Posterior vena cava (tissue), 2 donors: ENCODE measurements at places on chromosomes 16 and 17. TPM values are rescaled to one million over a fixed set of nuclear protein-coding genes. Genes with fewer than 3 reads are reported as not detected.

Gene IQCK
- total RNA-seq: 9.5 TPM

Gene MRPL12
- total RNA-seq: 31.8 TPM

Gene KRT33A
- total RNA-seq: not detected

Gene WNK4
- total RNA-seq: not detected

Gene ZFPM1
- 4.3 TPM for total RNA-seq

Gene FSCN2
- 2.0 TPM for total RNA-seq
